ENCODE measurements at places on chromosomes 11 and 22. TPM values are rescaled to one million over a fixed set of nuclear protein-coding genes. Genes with fewer than 3 reads are reported as not detected.

The ZNF70 gene
- 5.7 TPM for total RNA-seq

The RAG1 gene
- 1.3 TPM for total RNA-seq

The STT3A gene
- total RNA-seq = 101 TPM

The DCHS1 gene
- 23.2 TPM for total RNA-seq

The VPREB1 gene
- total RNA-seq = not detected

The APLP2 gene
- total RNA-seq = 582 TPM

The OR2AG2 gene
- 0.09 TPM for total RNA-seq

The RABL2B gene
- 46.3 TPM for total RNA-seq

The SMIM35 gene
- total RNA-seq = not detected

The CRYBB3 gene
- 0.74 TPM for total RNA-seq

The DNHD1 gene
- total RNA-seq = 12.0 TPM

The C22orf42 gene
- not detected for total RNA-seq

The CARNS1 gene
- 0.71 TPM for total RNA-seq

The NXPE1 gene
- not detected for total RNA-seq

The OR8B3 gene
- total RNA-seq = not detected

The CBX6 gene
- total RNA-seq = 54.7 TPM

The OR2AT4 gene
- total RNA-seq = not detected

The IL18 gene
- total RNA-seq = 48.7 TPM

The SAA4 gene
- total RNA-seq = 0.62 TPM

The AAMDC gene
- 30.3 TPM for total RNA-seq

The RAG2 gene
- total RNA-seq = not detected

The PTGDR2 gene
- total RNA-seq = 0.86 TPM

The GAS2L1 gene
- total RNA-seq = 29.9 TPM

The PSMC3 gene
- 77.1 TPM for total RNA-seq

The RASSF10 gene
- total RNA-seq = 4.3 TPM

The KIF18A gene
- 2.4 TPM for total RNA-seq

The F2 gene
- not detected for total RNA-seq

The PHLDA2 gene
- total RNA-seq = 7.2 TPM

The CYP2R1 gene
- 12.3 TPM for total RNA-seq

The P2RX6 gene
- 2.1 TPM for total RNA-seq

The TNNI2 gene
- total RNA-seq = 17.7 TPM

The NCR3LG1 gene
- total RNA-seq = 3.2 TPM

The SLC6A5 gene
- total RNA-seq = not detected

The DERL3 gene
- total RNA-seq = 5.8 TPM

The OR52A1 gene
- total RNA-seq = not detected

The APOA4 gene
- total RNA-seq = not detected

The ISX gene
- total RNA-seq = not detected

The DMC1 gene
- total RNA-seq = 0.97 TPM

The TMEM138 gene
- total RNA-seq = 38.9 TPM

The BID gene
- total RNA-seq = 34.3 TPM

The MPST gene
- total RNA-seq = 73.2 TPM

The FBXO3 gene
- 32.6 TPM for total RNA-seq

Data from lower lobe of right lung (tissue), 2 donors.